ENCODE measurements at places on chromosomes 16 and 17. TPM values are rescaled to one million over a fixed set of nuclear protein-coding genes. Genes with fewer than 3 reads are reported as not detected.

Gene PMP22
- total RNA-seq = 173 TPM

Gene HOXB1
- not detected for total RNA-seq

Gene GP1BA
- not detected for total RNA-seq

Gene SCIMP
- total RNA-seq = not detected

Gene GCGR
- not detected for total RNA-seq

Gene AXIN1
- total RNA-seq = 18.3 TPM

Gene ADAD2
- total RNA-seq = not detected

Gene SMTNL2
- total RNA-seq = 8.2 TPM

Gene TMEM114
- total RNA-seq = not detected

Gene MMP25
- not detected for total RNA-seq

Gene ABCC11
- under 0.01 TPM for total RNA-seq

Gene WSB1
- 71.2 TPM for total RNA-seq

Gene KRTAP4-4
- total RNA-seq = not detected

Gene CACNG1
- 0.51 TPM for total RNA-seq

Gene YPEL3
- 50.2 TPM for total RNA-seq

Gene TMEM235
- not detected for total RNA-seq

Gene KRTAP4-3
- not detected for total RNA-seq

Gene ACTG1
- 4,687 TPM for total RNA-seq

Gene RRAD
- 0.58 TPM for total RNA-seq

Gene SOX8
- 1.1 TPM for total RNA-seq

Gene FADS6
- total RNA-seq = not detected

Gene MAFG
- 23.2 TPM for total RNA-seq

Gene PPP1R27
- total RNA-seq = not detected

Gene CALCOCO2
- 67.0 TPM for total RNA-seq

Gene GPR139
- not detected for total RNA-seq

Gene ZSCAN32
- total RNA-seq = 10.3 TPM

Gene GFAP
- total RNA-seq = not detected

Gene SLC16A13
- 0.17 TPM for total RNA-seq

Gene PERCC1
- not detected for total RNA-seq

Gene COPRS
- 78.6 TPM for total RNA-seq

Gene NXPH3
- total RNA-seq = 1.1 TPM

Gene RAI1
- 11.0 TPM for total RNA-seq

Gene ZNF385C
- not detected for total RNA-seq

Gene NOS2
- 0.68 TPM for total RNA-seq

Gene ABCC1
- 17.2 TPM for total RNA-seq

Gene CDH8
- not detected for total RNA-seq

Gene OTOP2
- not detected for total RNA-seq

Gene MRPS34
- 88.4 TPM for total RNA-seq

Gene C16orf87
- total RNA-seq = 8.4 TPM

Gene MMP15
- 8.1 TPM for total RNA-seq

Gene ABCA8
- total RNA-seq = 58.8 TPM

Gene EVPLL
- not detected for total RNA-seq

Gene HEATR9
- total RNA-seq = not detected

Measured in pericardium fibroblast (primary cell).